ENCODE measurements at places on chromosomes 2 and 18.

DNA sequence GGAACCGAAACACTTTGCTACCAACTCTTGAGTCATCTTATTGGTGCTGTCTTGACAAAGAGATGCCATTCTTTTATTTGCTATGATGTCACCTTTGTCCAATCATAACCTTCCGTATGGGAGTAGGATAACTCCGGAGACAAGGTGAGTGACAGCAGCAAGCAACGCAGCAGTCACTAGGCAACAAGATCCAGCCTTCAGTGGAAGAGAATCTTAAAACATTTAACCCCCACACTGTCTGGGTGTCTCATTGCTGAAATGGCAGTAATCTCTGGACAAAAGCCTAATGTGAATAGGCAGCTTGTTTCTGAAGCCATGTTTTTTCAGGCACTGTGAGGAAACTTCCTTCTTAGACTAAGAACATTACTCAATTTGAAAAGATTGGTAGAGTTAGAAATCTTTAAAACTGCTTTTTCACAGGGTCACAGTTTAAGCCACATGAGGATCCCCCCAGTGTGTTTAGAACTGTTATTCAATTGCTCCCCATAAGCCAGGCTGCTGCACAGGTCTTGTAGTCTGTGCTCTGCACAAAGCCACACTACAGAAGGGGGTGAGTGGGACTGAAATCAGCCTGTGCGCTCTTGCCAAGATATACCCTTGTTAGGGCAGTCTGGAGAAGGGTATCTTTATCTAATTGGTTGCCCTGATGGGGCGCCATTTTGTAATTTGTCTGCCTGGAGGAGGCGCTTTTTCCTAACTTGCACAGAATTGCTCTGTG lies 131.5 kb upstream of the STON1 start:
- DNase-seq, result no peak

- no peak for DNase-seq
Observed at GRCh38 chr2:48108455-48108854, 202.2 kb upstream of the FBXO11 start.

GRCh38 chr18:21826641-21827302 lies 86.2 kb downstream of the MIB1 start:
- DNase-seq, result no peak

GRCh38 chr2:5548991-5549715 lies 143.0 kb upstream of the SOX11 start:
- no peak for DNase-seq

DNA sequence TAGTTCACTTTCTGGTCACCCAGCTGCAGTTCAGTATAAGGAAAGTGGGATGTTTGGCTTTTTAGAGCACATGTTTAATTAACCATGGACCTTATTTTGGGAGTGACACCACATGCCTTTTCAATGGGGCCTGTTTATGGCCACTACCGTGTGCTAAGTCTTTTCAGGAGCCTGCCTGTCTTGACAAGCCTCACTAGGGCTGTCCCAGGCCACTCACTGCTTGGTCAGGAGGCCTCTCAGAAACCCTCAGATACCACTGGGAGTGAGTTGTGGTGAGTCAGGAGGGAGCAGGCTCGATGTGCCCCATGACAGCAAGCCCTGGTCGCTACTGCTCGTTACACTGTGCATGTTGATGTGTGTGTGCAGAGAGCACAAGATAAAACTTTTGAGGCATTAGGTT lies 123.0 kb downstream of the MAP4K4 start:
- DNase-seq, result no peak
